ENCODE measurements at places on chromosomes 5 and 9.

DNA sequence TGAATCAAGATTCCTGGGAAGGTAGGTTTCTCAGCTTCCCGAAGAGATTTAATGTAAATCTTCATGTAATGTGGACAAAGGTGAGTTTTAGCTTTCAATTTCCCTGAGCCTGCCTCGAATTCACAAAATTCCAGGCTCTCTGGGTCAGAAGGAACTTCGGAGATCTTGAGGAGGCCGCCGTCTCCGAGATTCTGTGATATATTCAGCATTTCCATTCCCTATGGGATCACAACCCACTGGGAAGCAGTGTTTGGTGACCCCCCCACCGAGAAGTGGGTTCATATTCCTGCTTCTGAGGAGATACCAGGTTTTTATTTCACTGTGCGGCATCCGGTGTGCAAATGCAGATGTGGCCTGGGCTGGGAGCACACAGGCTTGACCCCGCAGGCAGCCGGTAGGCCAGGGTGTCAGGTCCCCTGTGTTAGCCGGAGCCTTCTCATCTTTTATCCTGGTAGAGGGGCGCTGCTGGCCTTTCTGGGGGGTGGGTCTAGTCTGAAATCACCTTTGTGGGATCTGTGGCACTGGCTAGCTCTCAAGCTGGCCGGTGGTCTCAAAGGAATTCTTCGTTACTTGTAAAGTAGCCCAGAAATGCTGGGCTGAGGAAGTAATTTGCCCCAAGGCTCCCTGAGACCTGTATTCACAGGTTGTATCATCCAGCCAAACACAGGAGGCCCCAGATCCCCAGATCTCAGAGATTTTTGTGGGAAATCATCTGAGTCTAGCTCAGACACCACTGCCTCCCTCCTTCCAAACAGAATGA is 1.4 kb downstream of the PLEKHG4B start:
- no peak for DNase-seq

DNA sequence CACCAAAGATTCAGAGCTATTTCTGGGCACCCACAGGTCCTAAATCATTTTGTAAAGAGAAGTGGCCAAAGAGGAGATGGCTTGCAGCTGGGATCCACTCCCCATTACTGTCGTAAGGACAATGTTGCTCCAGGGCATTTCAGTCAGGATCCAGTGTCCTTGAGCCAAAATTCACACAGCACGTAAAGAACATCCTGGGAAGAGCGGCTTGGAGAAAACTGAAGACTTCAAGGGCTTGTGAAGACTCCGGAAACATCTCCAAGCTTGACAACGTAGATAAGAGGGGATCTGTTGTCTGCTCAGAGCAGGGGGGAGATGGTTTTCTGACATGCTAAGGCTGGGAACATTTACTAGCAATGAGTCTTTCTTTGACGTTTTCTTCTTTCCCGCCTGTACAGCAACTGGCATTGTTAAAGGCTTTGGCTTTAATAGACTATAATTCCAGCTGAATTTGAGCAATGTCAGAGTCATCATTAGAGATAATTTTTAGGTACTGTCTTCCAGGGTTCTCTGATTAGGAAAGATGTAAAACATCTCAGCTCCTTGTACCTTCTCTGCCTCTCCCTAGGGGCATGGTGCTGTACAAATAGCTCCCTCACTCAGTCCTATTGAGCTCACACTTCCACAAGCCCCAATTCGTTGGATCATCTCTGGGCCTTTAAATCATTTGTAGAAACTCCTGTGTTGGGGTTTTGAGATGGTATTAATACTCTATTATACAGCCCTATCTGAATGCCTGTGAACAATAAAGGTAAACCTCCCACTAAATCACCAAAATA is 39.7 kb downstream of the EGFLAM start:
- no peak for DNase-seq

DNA sequence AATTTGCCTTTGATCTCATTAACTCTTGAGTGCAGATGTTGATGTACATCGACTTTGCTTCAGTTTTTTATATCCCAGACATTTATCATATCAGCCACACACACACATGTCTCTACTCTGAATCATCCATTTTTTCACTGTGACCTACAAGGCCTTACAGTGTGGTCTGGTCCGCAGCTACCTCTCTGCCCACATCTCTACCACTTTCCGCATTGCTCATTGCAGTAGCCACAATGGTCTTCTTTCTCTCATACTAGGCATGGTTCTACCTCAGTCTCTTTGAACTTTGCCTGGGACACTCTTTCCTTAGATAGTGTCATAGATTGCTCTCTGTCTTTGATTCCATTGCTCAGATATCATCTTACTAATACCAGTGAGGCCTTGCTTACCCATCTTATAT is 87.9 kb upstream of the FSD1L start:
- DNase-seq, result peak; percentile 60

DNA sequence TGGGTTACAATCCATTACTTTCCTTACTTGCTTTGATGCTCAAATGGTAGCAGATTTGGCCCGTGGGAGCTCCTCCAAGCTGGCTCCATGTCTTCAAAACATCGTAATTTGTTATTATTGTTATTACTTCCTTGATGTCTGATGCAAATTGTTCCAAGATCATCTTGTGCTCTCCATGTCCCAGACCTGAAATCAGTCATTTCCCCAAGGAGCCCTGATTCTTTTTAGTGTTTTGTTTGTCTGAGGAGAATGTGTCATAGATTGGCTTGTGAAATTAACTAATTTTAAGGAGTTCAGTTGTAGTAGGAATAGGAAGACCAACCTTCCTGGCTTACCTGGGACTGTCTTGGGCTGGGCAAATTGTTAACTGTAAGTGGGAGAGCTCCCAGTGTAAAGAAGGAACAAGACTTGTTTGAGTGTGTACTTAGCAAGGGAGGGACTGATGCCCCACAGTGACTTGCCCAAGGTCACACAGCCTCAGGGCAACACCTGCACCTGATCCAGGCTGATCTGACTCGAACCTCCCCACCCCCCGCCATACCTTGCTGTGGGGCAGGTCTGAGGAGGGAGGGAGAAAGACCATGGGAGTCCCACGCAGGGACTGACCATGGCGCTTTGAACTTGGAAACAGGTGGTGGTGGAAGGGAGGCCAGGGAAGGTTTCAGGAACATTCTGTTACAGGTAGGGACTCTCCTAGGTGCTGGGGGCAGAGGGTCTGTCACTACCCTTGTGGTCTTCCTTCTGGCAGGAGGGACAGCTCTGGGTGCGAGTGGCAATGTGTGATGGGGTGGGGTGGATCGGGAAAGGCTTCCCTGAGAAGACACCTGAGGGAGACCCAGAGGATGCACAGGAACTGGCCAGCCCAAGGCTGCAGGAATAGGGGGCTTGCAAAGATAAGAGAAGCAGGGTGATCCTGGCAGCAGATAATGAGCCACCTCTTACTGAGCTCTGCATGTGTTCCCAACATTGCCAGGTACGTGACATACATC is 2.7 kb upstream of the BICD2 start:
- no peak for DNase-seq

- no peak for DNase-seq
Measured at GRCh38 chr5:149931992-149932436, 12.6 kb downstream of the PDE6A start.

DNA sequence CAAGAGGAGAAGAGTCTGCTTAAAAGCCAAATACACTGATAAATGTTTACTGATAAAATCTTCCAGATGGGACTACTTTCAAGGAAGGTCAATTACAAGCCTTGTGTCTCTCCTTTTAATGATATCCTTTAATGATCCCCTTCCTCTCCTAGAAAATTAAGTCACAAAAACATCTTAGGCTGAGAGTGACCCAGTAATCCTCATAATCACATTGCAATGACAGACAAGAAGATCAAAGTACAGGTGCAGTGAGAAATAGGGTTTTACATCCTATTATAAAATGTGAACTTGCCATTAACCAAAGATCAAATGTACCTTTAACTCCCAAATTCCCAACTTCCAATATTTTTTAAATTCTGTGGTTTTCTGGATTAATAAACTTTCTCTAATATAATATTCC is 514.8 kb downstream of the RAB3C start:
- DNase-seq, result no peak

- no peak for DNase-seq
Measured at GRCh38 chr5:172637740-172638139, 3.3 kb upstream of the NEURL1B start.

DNA sequence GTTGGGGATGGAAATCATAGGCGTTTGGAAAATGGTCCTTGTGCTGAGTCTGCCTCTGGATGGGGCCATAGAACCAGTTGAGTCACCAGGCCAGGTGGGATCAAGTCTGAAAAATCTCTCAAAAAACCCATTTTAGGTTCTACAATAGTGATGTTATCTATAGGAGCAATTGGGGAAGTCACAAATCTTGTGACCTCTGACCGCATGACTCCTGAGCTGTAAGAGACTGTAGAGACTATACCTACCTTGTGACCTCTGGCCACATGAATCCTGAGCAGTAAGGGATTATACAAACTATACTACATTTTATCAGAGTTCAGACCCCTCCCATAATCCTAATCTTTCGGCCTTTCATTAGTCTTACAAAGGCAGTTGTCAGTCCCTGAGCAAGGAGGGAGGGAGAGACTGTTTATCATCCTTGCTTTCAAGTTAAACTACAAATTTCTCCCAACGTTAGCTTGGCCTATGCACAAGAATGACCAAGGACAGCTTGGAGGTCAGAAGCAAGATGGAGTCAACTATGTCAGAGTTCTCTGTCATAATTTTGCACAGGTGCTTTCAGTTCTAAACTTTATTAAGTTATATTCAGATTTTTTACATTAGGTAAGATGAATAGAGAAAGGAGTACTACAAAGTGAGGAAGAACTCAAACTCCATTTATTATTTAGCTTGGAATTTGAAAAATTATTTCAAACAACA is 11.5 kb upstream of the JMY start:
- DNase-seq, result no peak

- peak; percentile 81 for DNase-seq
Measured at GRCh38 chr9:16031971-16032370, 479.1 kb downstream of the CCDC171 start.

DNA sequence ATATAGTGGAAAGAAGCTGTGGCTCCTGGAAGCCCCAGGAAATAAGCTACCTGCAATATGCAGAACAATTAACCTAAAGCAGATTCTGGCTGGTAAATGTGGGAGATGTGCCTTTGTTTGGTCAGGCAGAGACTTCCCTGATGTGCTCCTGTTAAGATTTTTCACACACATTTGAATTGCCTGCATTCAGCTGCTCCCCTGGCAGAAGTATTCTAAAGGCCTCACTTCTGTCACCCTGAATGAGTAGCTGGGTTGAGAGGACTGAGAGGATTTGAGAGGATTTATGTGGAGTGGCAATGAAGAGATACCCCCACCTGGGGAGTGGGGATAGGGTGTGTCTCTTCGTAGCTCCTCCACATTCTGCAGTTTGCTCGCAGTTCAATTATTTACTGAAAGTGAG is 130.5 kb downstream of the ST8SIA4 start:
- no peak for DNase-seq

GRCh38 chr5:105088102-105088501 is 1525.5 kb upstream of the NUDT12 start:
- no peak for DNase-seq

GRCh38 chr9:116686135-116686534 is 970 bp upstream of the TRIM32 start:
- no peak for DNase-seq

GRCh38 chr9:130382636-130383349 is 62.0 kb upstream of the ASS1 start:
- DNase-seq, result no peak

- DNase-seq, result no peak
Measured at GRCh38 chr5:157468293-157468965, 8.4 kb downstream of the NIPAL4 start.

- DNase-seq, result no peak
Measured at GRCh38 chr9:124149992-124150391, 107.8 kb upstream of the NEK6 start.

DNA sequence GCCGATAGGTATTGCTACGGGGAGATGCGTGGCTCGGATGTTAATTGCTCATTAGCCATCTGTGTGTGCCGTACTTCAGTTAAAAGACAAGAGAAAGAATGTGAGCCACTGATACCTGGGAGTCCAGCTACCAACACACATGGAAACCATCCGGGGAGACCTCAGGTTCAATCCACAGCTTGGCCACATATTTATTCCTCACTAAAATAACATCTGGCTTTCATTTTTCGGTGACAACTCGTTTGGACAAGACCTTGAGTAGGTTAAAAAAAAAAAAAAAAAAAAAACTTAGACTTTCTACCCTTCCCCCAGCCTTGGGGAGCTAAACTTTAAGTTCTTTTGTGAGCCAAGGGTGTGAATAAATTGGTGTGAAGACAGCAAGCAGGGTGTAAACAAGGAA is 84.1 kb downstream of the SLIT3 start:
- DNase-seq, result no peak

- peak; percentile 85 for DNase-seq
Measured at GRCh38 chr5:39501397-39501796, 76.6 kb upstream of the DAB2 start.

DNA sequence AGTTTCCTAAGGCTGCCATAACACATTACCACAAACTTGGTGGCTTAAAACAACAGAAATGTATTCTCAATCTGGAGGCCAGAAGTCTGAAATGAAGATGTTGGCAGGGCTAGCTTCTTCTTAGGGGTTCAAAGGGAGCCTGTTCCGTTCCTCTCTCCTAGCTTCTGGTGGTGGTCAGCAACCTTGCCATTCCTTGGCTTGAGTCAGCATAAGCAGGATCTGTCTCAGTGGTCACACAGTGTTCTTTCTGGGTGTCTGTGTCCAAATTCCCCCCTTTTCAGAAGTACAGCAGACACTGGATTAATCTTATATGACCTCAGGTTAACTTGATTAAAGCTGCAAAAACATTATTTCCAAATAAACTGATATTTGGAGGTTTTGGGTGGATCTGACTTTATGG is 2.1 kb upstream of the OSMR start:
- no peak for DNase-seq

DNA sequence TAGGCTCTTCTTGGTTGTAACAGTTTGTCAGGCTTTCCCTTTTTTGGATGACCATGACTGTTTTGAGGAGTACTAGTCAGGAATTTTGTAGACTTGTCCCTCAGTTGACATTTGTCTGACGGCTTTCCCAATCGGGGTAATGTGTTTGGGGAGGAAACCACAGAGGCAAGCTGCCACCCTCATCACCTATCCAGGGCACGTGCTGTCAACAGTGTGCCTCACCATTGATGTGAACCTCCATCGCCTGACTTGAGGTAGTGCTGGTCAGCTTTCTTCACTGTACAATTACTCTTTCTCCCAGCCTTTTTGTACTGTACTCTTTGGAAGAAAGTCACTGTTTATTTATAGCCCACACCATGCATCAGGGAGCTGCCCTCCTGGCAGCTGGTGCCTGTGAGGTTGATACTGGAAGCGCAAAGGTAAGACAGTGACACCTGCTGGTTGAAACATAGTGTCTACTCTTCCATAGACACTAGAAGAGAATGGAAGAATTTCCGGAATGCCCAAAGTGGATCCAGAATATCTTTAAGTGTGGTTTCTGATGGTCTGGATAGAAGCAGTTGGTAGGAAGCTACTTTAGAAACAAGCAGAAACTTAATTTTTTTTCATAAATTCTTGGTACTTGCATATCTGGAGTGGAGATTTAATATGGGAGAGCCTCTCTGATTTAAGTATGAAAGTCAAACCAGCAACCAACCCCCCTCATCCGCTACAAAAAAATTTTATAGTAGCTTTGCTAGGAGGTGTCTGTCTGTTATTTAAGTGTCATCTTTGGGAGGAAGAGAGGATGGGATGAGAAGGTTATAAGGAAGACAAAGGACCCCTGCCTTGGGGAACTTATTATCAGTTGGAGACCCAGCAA is 69.3 kb downstream of the SNX30 start:
- DNase-seq, result peak; percentile 77
